ENCODE measurements at places on chromosomes 3 and 15. TPM values are rescaled to one million over a fixed set of nuclear protein-coding genes. Genes with fewer than 3 reads are reported as not detected.

- no peak for DNase-seq
Measured at GRCh38 chr15:38516626-38517025, 48.0 kb downstream of the RASGRP1 start.

Gene ALDH1L1
- 0.46 TPM for total RNA-seq

GRCh38 chr15:91264651-91265351 is 164.7 kb downstream of the SV2B start:
- no peak for DNase-seq

Gene PDZRN3
- total RNA-seq, result 0.05 TPM

Gene TEX55
- total RNA-seq, result not detected

GRCh38 chr3:107939691-107940442 is 151.0 kb downstream of the CD47 start:
- DNase-seq, result no peak

DNA sequence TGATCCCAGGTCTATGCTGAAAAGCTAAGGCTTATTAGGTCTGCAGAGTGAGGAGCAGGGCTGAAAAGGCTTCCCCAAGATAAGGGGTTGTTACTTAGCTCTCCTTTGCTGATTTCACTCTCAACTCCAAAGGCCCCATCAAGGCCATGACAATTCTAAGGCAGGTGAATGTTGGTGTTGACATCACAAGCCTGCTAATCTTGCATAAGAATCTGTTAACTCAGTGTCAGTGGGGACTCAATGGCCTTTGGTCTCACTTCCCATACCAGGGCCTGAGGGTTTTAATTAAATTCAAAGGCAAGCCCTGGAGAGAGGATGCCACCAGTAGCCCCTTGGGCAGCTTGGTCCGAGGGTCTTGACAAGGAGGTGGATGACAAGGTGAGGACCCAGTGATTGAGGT is 9.4 kb upstream of the ALAS1 start:
- DNase-seq, result no peak

- no peak for DNase-seq
Measured at GRCh38 chr15:89444241-89445225, 51.9 kb downstream of the RHCG start.

Gene IGDCC3
- total RNA-seq, result not detected

GRCh38 chr3:186589121-186589520 is 18.6 kb downstream of the DNAJB11 start:
- DNase-seq, result no peak

Gene AP4E1
- 12.5 TPM for total RNA-seq

- DNase-seq, result no peak
Measured at GRCh38 chr3:54312156-54312899, 190.0 kb downstream of the CACNA2D3 start.

GRCh38 chr3:25410703-25411102 is 17.4 kb upstream of the RARB start:
- no peak for DNase-seq
